ENCODE measurements at places on chromosomes 6 and 20. TPM values are rescaled to one million over a fixed set of nuclear protein-coding genes. Genes with fewer than 3 reads are reported as not detected.

RPL7L1 gene
- 63.0 TPM for total RNA-seq

RCAN2 gene
- total RNA-seq: 69.6 TPM

GRCh38 chr6:708237-708598, 15.3 kb upstream of the EXOC2 start:
- no peak for DNase-seq

PTK7 gene
- total RNA-seq: 10.3 TPM

GRCh38 chr20:63979229-63979556, 249 bp downstream of the SAMD10 start:
- no peak for DNase-seq

DNA sequence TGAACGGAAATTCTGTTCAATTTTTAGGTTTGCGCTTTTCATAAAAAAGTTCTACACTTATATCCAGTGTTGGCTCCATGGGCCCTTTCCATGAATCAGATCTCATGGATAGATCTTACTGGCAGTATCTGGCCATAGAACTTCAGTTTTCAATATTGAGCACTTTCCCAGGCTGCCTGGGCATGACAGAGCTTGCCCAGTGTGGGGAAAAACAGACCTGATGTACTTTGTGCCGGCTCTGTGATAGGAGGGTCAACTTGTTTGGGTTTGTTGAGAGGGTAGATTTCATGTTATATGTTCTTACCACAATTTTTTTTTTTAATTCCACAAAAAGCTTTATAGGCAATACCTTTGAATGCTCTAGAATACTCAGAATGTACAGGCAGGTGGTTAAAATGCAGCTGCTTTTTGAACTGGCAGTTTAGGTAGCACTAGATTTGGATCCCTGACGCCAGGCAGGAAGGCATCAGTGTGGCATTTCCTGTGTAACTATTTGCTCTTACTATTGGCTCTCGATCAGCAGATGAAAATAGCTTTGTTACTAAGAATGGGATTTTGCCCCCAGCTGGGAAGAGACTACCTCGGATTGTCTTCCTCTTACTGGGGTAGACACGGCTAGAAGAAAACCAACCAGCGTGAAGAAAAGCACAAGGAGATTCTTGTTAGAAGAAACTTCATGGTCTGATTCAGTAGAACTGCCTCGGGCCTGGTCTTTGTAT, 404.9 kb upstream of the SOX4 start:
- no peak for DNase-seq

IPCEF1 gene
- 3.7 TPM for total RNA-seq

HAO1 gene
- total RNA-seq: not detected

GRCh38 chr20:43263226-43263625, 73.5 kb upstream of the PTPRT start:
- DNase-seq: no peak

TRIM15 gene
- total RNA-seq: not detected

Data from posterior vena cava (tissue), 2 donors.